ENCODE measurements at places on chromosomes 7 and 10. TPM values are rescaled to one million over a fixed set of nuclear protein-coding genes. Genes with fewer than 3 reads are reported as not detected.

The ACSM6 gene
- not detected for polyA plus RNA-seq

The CALCR gene
- not detected for polyA plus RNA-seq

The LRRD1 gene
- not detected for polyA plus RNA-seq

The CASTOR2 gene
- 2.0 TPM for polyA plus RNA-seq

The PPP1R9A gene
- 0.92 TPM for polyA plus RNA-seq

DNA sequence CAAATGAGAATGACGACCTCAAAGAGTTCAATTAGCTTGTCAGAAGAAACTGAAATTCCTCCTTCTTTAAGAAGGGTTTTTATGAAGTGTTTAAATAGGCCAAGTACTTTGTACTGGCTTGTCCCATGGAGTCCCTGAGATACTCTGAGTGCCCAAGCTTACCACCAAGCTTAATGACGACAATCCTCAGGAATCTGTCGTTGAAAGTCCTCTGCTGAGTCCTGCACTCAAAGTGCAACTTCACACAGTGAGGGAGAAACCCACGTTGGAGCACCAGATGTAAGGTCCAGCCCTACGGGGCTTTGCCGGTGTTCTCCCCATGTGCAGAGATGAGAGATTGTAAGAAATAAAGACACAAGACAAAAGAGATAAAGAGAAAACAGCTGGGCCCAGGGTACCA lies 42.8 kb upstream of the AKR1C2 start:
- peaks cover 4% of the 10 kb centered on the region for H3K27me3 ChIP-seq
- peaks cover 4% of the 10 kb centered on the region for H3K4me1 ChIP-seq
- no peaks in the 10 kb centered on the region for H3K36me3 ChIP-seq
- no peak overlapping the region for H3K27ac ChIP-seq
- no peak for DNase-seq

GRCh38 chr10:51204701-51205100 lies 130.4 kb downstream of the PRKG1 start:
- no peak overlapping the region for H3K27ac ChIP-seq
- no peaks in the 10 kb centered on the region for H3K4me1 ChIP-seq
- no peaks in the 10 kb centered on the region for H3K36me3 ChIP-seq
- H3K4me3 ChIP-seq, result no peak overlapping the region
- DNase-seq, result no peak

- H3K4me3 ChIP-seq, result no peak overlapping the region
- H3K27ac ChIP-seq, result no peak overlapping the region
- DNase-seq, result no peak
- no peaks in the 10 kb centered on the region for H3K36me3 ChIP-seq
These were observed 39.8 kb upstream of the CDK13 start for GRCh38 chr7:39910108-39910869.

- H3K4me1 ChIP-seq, result no peaks in the 10 kb centered on the region
- H3K4me3 ChIP-seq, result no peak overlapping the region
These were observed 75.1 kb downstream of the EBF3 start for GRCh38 chr10:129888784-129889616.

DNA sequence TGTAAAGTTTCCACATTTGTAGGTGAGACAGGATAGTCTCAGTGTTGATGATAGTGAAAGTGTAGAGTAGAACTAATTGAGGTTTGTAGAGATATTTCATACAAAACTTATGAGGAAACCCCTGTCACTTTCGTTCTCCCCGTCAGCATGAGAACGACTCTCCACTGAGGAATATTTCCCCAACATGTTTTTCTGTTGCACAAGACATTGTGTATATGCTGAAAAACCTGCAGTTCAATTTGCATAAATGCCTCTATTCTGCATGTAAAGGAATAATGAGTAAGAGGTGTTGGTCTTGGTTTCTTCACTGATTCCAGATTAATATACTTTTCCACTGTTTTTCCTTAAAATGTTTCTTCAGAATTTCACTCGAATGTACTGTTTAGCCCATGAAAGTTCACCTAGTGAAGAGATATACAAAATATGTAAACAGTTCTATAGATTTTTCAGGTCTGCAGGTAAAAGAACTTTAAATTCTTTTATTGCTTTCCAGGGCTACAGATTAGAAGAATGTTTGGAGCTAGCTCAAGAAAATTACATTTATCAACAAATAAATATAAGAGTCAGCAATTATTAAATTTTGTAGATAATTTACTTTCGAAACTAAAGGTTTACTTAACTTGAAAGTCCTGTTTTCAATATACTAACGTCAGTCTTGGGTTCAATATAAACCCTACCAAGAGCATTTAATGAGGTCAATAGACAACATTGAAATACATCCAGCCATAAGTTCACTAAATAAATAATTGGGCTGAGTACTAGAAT lies 37.2 kb downstream of the HEPACAM2 start:
- no peaks in the 10 kb centered on the region for H3K27me3 ChIP-seq
- no peak for DNase-seq
- H3K36me3 ChIP-seq, result no peaks in the 10 kb centered on the region
- H3K27ac ChIP-seq, result no peak overlapping the region
- no peak overlapping the region for H3K4me3 ChIP-seq
- no peaks in the 10 kb centered on the region for H3K4me1 ChIP-seq

- H3K27me3 ChIP-seq, result peaks cover 4% of the 10 kb centered on the region
- no peak overlapping the region for H3K27ac ChIP-seq
These were observed 61.2 kb upstream of the INPP5A start for GRCh38 chr10:132476146-132477065.

DNA sequence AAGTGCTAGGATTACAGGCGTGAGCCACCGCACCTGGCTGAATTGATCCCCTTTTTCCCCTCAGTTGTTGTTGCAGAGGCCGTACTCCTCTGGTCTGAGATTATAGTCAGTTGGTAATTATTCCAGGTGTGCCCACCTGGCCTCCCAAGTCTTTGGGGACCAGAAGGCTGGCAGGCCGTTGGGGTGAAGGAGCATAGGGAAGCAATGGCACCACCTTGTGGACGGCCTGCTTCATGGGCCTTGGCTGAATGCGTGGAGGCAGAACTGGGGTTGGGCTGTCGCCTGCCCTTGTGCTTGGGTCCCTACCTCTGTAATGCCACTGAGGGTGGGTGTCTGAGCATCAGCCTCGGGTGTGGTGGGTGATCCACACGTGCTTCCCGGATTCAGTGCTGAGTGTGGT lies 125.7 kb downstream of the RGS10 start:
- no peak overlapping the region for H3K4me3 ChIP-seq
- peaks cover 4% of the 10 kb centered on the region for H3K36me3 ChIP-seq
- no peaks in the 10 kb centered on the region for H3K4me1 ChIP-seq
- peaks cover 2% of the 10 kb centered on the region for H3K27me3 ChIP-seq

DNA sequence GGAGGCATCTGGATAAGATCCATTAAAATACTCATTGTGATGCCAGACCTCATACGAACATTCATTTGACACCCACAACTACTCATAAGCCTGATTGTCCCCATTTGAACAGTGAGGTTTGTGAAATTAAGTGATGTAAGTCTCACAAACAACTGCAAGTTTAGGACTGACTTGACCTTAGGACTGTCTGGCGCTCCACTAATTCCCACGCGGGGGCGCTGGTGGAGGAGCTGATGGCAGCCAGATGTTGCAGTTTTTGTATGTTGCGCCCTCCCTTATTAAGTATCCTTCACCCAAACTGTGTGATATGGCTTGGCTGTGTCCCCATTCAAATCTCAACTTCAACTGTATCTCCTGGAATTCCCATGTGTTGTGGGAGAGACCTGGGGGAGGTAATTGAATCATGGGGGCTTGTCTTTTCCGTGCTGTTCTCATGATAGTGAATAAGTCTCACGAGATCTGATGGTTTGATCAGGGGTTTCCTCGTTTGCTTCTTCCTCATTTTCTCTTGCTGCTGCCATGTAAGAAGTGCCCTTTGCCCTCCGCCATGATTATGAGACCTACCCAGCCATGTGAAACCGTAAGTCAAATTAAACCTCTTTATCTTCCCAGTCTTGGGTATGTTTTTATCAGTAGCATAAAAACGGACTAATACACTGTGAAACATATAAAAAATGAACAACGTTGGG lies 20.3 kb upstream of the TIAL1 start:
- no peak overlapping the region for H3K4me3 ChIP-seq
- peaks cover 2% of the 10 kb centered on the region for H3K27me3 ChIP-seq
- H3K27ac ChIP-seq, result no peak overlapping the region
- no peaks in the 10 kb centered on the region for H3K4me1 ChIP-seq

All from immature natural killer cell (primary cell).